Panc1 (cell line): ENCODE measurements at places on chromosomes 2 and 18.

GRCh38 chr2:159982270-159982669, 80.1 kb downstream of the PLA2R1 start:
- no peaks in the 10 kb centered on the region for H3K4me1 ChIP-seq
- no peak for DNase-seq
- H3K27ac ChIP-seq: no peak overlapping the region
- peaks cover 1% of the 10 kb centered on the region; the same call in 1 of the 2 replicates for H3K27me3 ChIP-seq
- H3K4me3 ChIP-seq: no peak overlapping the region

DNA sequence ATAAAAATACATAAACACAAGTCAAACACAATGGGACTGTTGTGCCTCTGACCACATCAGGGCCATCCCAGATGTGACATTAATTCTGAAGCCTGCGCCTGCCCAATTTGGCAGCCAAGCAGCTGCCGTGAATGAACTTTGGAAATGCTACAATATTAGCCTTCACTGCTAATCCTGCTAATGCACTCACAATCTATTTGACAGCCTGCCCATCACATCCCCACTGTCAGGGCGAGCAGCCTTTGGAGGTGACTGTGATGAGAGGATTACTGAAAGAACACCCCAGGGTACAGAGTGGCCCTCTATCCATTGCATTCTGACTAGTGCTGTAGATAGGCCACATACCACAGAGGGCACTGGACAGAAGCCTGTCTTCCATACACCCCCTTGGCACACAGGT, 21.6 kb downstream of the OSR1 start:
- H3K4me3 ChIP-seq: no peak overlapping the region
- DNase-seq: no peak
- H3K36me3 ChIP-seq: no peaks in the 10 kb centered on the region
- no peaks in the 10 kb centered on the region for H3K27me3 ChIP-seq
- no peaks in the 10 kb centered on the region for H3K4me1 ChIP-seq

- no peak overlapping the region for H3K4me3 ChIP-seq
- DNase-seq: no peak
- H3K4me1 ChIP-seq: no peaks in the 10 kb centered on the region
- no peak overlapping the region for H3K27ac ChIP-seq
- H3K27me3 ChIP-seq: no peaks in the 10 kb centered on the region
- no peaks in the 10 kb centered on the region for H3K36me3 ChIP-seq
These were observed 414.8 kb upstream of the ID2 start for GRCh38 chr2:8267048-8267447.

DNA sequence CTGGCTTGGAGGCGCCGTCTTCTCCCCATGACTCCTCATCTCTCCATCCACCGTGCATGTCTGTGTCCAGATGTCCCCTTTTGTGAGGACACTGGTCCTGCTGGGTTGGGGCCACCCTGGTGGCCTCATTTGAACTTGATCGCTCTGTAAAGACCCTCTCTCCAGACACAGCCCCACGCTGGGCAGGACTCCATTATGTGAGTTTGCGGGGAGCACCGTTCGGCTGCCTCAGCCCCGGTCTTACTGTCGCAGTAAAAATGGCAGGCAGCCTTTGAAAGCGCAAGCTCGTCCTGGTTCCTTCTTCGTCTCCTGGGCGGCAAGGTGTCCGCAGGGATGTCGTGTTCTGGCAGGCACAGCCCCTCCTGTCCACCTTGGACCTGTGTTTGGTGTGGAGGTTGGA, 17.7 kb downstream of the NFATC1 start:
- no peak for DNase-seq
- no peak overlapping the region for H3K4me3 ChIP-seq
- H3K27me3 ChIP-seq: no peaks in the 10 kb centered on the region
- H3K36me3 ChIP-seq: no peaks in the 10 kb centered on the region

DNA sequence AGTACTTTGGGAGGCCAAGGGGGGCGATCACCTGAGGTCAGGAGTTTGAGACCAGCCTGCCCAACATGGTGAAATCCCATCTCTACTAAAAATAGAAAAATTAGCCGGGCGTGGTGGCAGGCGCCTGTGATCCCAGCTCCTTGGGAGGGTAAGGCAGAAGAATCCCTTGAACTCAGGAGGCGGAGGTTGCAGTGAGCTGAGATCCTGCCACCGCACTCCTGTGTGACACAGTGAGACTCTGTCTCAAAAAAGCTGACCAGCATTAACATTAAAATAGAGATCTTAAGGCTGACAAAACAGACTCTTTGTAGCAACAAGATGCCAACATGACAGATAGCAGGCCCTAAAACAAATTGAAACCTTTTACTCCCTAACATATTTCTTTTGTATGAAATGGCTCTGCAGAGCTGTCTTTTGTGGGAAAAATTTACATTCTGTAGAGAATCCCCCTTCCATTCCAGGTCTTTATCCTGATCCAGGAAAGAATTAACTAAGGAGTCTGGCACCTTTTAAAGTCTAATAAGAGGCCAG, 213.9 kb downstream of the RAB3GAP1 start:
- no peak overlapping the region for H3K27ac ChIP-seq
- H3K36me3 ChIP-seq: no peaks in the 10 kb centered on the region
- H3K4me1 ChIP-seq: no peaks in the 10 kb centered on the region

GRCh38 chr18:10038268-10038667, 124.5 kb downstream of the VAPA start:
- no peak overlapping the region for H3K27ac ChIP-seq
- no peak overlapping the region for H3K4me3 ChIP-seq
- no peak for DNase-seq

GRCh38 chr18:66346833-66347588, 256.9 kb downstream of the CDH19 start:
- H3K4me1 ChIP-seq: no peaks in the 10 kb centered on the region
- H3K36me3 ChIP-seq: no peaks in the 10 kb centered on the region
- no peaks in the 10 kb centered on the region for H3K27me3 ChIP-seq
- H3K27ac ChIP-seq: no peak overlapping the region
- DNase-seq: no peak

DNA sequence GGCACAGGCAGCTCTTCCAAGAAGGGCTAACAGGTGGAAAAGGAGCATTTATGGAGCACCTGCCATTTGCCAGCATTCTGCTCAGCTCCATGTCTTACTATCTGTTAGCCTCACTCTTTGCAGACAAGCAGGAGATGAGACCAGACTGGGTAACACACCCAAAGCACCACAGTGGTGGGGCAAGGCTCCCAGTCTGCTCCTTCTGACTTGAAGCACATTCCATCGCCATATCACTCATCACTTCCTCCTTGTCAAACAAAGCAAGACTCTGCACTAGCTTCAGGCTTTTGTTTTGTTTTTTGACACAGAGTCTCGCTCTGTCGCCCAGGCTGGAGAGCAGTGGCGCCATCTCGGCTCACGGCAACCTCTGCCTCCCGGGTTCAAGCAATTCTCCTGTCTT, 182.8 kb downstream of the MGAT5 start:
- H3K27me3 ChIP-seq: no peaks in the 10 kb centered on the region
- no peak overlapping the region for H3K27ac ChIP-seq
- H3K36me3 ChIP-seq: no peaks in the 10 kb centered on the region
- no peaks in the 10 kb centered on the region for H3K4me1 ChIP-seq
- no peak overlapping the region for H3K4me3 ChIP-seq
- DNase-seq: no peak

- H3K27ac ChIP-seq: no peak overlapping the region
- no peaks in the 10 kb centered on the region for H3K27me3 ChIP-seq
- no peak for DNase-seq
- H3K36me3 ChIP-seq: no peaks in the 10 kb centered on the region
- no peaks in the 10 kb centered on the region for H3K4me1 ChIP-seq
These were observed 418.9 kb upstream of the FANCL start for GRCh38 chr2:58660046-58660445.

- no peaks in the 10 kb centered on the region for H3K27me3 ChIP-seq
- H3K36me3 ChIP-seq: peaks cover 11% of the 10 kb centered on the region
- H3K4me1 ChIP-seq: peaks cover 8% of the 10 kb centered on the region; the same call in 1 of the 2 replicates
- no peak overlapping the region for H3K4me3 ChIP-seq
- no peak overlapping the region for H3K27ac ChIP-seq
- no peak for DNase-seq
These were observed 1.5 kb upstream of the GPBAR1 start for GRCh38 chr2:218259099-218259961.

- no peaks in the 10 kb centered on the region for H3K36me3 ChIP-seq
- H3K27me3 ChIP-seq: no peaks in the 10 kb centered on the region
- no peaks in the 10 kb centered on the region for H3K4me1 ChIP-seq
- no peak for DNase-seq
- H3K4me3 ChIP-seq: no peak overlapping the region
These were observed 129.3 kb downstream of the GLI2 start for GRCh38 chr2:120864981-120865380.

DNA sequence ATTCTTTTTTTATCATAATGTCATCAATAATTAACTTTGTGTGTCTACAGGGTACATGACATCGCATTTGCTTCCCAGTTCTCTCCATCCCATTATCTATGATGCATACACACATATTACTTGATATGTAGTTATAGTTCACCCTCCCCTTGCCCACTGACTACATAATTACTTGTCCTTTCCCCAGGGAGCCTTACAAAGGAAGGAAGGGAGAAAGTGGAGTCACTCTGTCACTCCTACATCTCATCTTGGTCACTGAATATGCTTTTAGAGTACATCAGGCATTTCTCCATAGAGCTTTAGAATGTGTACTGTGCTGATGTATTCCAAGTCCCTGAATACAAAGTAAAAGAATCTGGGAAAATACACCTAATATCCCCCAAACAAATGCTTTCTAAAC, 6.0 kb upstream of the DTNA start:
- peaks cover 9% of the 10 kb centered on the region for H3K4me1 ChIP-seq
- H3K4me3 ChIP-seq: no peak overlapping the region
- H3K27me3 ChIP-seq: no peaks in the 10 kb centered on the region
- no peak for DNase-seq
- no peak overlapping the region for H3K27ac ChIP-seq

- H3K27ac ChIP-seq: no peak overlapping the region
- no peaks in the 10 kb centered on the region for H3K36me3 ChIP-seq
- no peaks in the 10 kb centered on the region for H3K4me1 ChIP-seq
These were observed 532.9 kb upstream of the CRIM1 start for GRCh38 chr2:35822716-35823115.

DNA sequence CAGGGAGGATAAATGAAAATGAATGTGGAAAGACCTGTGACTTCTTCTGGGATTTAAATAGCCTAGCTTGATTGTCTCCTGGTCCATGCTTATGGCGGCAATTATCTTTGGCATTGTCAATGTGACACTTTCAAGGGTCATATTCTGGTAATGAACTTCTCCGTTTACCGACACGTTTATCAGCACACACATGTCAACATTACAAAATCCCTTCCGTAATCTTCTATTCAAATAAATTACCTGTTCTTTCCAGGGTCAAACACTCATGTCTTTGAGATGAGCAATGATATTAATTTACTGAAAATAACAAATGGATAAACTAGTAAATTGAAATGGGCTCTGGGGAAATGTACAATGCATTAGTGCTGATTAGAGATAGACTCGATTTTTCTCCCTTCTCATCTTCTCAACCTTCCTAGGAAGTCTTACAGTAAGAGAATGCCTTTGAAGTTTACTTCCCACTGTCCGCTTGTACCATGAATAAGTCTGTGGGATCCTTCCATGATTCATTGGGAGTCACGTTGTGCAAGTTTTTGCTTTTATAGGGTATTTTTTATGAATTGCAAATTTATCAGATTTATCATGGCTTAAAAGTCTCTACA, 646.3 kb upstream of the LRATD1 start:
- H3K27me3 ChIP-seq: no peaks in the 10 kb centered on the region
- H3K27ac ChIP-seq: no peak overlapping the region
- H3K36me3 ChIP-seq: no peaks in the 10 kb centered on the region
- H3K4me1 ChIP-seq: no peaks in the 10 kb centered on the region
- no peak overlapping the region for H3K4me3 ChIP-seq
- DNase-seq: no peak

GRCh38 chr2:78989051-78989450, 36.5 kb upstream of the REG3G start:
- no peaks in the 10 kb centered on the region for H3K4me1 ChIP-seq
- H3K27me3 ChIP-seq: no peaks in the 10 kb centered on the region; the same call in 1 of the 2 replicates
- H3K36me3 ChIP-seq: no peaks in the 10 kb centered on the region
- no peak for DNase-seq

DNA sequence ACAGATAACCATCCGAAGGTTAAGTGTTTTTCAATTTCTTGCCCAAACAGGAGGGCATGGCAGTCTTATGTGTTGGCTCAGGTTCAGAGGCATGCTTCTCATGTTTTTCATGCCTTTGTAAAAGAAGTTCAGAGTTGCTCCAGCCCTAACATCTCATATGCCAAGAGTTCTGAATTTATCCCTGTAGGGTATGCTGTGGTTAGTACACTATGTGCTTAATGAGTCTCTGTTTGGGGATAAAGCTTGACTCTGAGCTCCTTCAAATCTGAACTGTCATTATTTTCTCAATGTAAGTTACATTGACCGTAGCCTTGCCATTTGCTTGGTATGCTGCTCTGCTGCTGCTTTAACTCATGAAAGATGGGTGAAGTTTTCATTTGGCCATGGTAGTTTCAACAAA, 67.9 kb upstream of the PNPT1 start:
- H3K27ac ChIP-seq: no peak overlapping the region
- no peak for DNase-seq
- no peak overlapping the region for H3K4me3 ChIP-seq
- H3K27me3 ChIP-seq: no peaks in the 10 kb centered on the region; the same call in 1 of the 2 replicates

DNA sequence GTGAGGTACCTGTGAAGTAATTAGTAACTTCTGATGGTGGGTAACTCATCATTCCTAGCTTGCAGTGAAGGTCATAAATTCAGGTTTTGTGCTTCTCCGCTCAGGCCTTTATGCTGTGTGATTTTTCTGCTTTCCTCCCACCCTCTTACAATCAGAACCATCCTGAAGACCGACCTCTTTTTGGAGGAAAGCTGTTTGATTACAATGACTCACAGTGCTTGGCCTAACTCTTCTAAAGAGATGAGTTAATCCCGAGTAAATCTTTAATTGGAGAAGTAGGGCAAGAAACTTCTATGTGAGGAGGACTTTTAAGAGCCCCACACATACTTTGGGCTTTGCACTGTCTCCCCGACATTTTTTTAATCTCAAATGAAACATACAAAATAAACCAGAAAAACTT, 53.1 kb downstream of the TTC27 start:
- H3K36me3 ChIP-seq: no peaks in the 10 kb centered on the region
- H3K4me1 ChIP-seq: no peaks in the 10 kb centered on the region
- no peak for DNase-seq
- no peak overlapping the region for H3K4me3 ChIP-seq

DNA sequence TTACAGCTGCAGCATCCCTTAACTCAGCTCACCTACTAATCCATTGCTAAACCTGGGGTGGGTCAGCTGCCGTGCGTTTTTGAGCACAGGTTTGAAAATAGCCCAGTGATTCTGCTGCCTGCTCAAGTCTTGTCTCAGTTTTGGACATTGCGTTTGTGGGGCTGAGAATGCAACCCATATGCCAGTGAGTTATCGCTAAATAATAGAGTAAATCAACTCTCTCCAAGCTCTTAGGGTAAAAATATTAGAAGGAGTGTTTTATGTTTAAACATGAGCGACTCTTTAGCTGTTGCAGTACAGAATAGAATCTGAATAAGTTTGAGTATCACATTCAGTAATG, 2.1 kb downstream of the TSHZ1 start:
- 0 out of 2 replicates have a peak overlapping the region, but pooled peaks have one; percentile 5 for H3K27ac ChIP-seq
- H3K36me3 ChIP-seq: no peaks in the 10 kb centered on the region
- no peaks in the 10 kb centered on the region for H3K27me3 ChIP-seq
- H3K4me1 ChIP-seq: peaks cover 29% of the 10 kb centered on the region

- no peak overlapping the region for H3K27ac ChIP-seq
- H3K27me3 ChIP-seq: peaks cover 17% of the 10 kb centered on the region
- DNase-seq: no peak
These were observed 369.1 kb downstream of the EIPR1 start for GRCh38 chr2:3008561-3008960.

GRCh38 chr2:17163638-17164037, 354.6 kb downstream of the RAD51AP2 start:
- no peaks in the 10 kb centered on the region for H3K4me1 ChIP-seq
- H3K27ac ChIP-seq: no peak overlapping the region
- no peak for DNase-seq
